ENCODE measurements at places on chromosomes 12 and 14. TPM values are rescaled to one million over a fixed set of nuclear protein-coding genes. Genes with fewer than 3 reads are reported as not detected.
A peak's percentile ranks its signal among the peaks of the same experiment; 100 is the strongest.

DDX24 gene
- 233 TPM for total RNA-seq

- H3K27ac ChIP-seq, result peak overlapping the region; percentile 91
- peaks cover 43% of the 10 kb centered on the region for H3K4me1 ChIP-seq
- peak; percentile 62 for DNase-seq
- H3K4me3 ChIP-seq, result no peak overlapping the region
Measured at GRCh38 chr12:124856132-124856841, 7.4 kb downstream of the SCARB1 start.

- no peak for DNase-seq
- H3K36me3 ChIP-seq, result no peaks in the 10 kb centered on the region
- H3K4me3 ChIP-seq, result no peak overlapping the region
- no peaks in the 10 kb centered on the region for H3K27me3 ChIP-seq
- H3K27ac ChIP-seq, result no peak overlapping the region
Measured at GRCh38 chr12:58424735-58425392, 483.5 kb downstream of the ATP23 start.

DNA sequence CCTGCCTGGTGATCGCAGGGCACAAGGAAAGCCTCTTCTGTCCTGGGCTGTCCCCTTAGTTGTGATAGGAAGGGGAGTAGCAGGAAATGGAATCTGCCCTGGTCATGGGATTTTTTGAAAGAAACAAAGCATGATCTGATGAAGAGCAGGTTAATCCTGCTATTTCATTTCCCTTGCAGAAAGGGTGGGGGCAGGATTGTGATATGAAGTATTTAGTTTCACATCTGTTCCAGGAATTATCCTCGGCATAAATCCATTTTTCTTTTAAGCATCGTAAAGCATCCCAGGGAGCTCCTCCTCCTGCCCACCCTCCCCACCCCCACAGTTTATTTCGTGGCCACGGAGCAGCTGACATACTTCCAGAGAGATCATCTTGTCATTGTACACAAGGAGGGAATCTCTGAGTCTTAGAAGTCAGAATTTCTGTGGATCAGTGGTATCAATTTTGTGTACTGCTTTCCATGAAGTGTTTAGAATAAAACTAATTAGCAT is 53.1 kb downstream of the TGFB3 start:
- no peaks in the 10 kb centered on the region for H3K36me3 ChIP-seq
- H3K27ac ChIP-seq, result no peak overlapping the region
- no peaks in the 10 kb centered on the region for H3K27me3 ChIP-seq
- DNase-seq, result no peak
- H3K4me3 ChIP-seq, result no peak overlapping the region
- no peaks in the 10 kb centered on the region for H3K4me1 ChIP-seq

DNA sequence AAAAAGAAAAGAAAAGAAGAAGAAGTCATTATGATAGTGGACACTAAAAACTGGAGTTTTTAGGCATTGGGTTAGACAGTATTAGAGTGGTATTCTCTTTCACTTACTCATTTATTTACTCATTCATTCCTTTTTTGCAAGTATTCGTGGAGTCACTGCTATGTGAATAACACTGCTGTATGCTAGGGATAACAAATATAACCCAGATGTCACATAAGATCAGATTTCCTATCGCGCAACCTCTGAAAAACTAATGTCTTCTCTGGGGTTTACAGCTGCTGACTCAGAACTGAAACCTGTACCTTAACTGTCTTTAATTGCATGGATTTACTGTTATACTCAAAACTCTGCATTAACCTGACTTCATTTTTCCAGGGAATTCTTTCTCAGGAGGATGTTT is 353.7 kb downstream of the LRIG3 start:
- H3K36me3 ChIP-seq, result no peaks in the 10 kb centered on the region
- H3K4me3 ChIP-seq, result no peak overlapping the region
- no peak for DNase-seq
- H3K4me1 ChIP-seq, result peaks cover 2% of the 10 kb centered on the region
- H3K27me3 ChIP-seq, result no peaks in the 10 kb centered on the region

- H3K4me3 ChIP-seq, result no peak overlapping the region
- H3K27me3 ChIP-seq, result no peaks in the 10 kb centered on the region
- no peaks in the 10 kb centered on the region for H3K36me3 ChIP-seq
- no peak for DNase-seq
- H3K27ac ChIP-seq, result no peak overlapping the region
Measured at GRCh38 chr12:10102322-10102721, 3.5 kb upstream of the CLEC1A start.

- H3K4me3 ChIP-seq, result no peak overlapping the region
- no peaks in the 10 kb centered on the region for H3K36me3 ChIP-seq
- no peak overlapping the region for H3K27ac ChIP-seq
- DNase-seq, result no peak
Measured at GRCh38 chr12:68623984-68624383, 13.3 kb downstream of the RAP1B start.

GRCh38 chr12:128513831-128514230 is 246.9 kb downstream of the TMEM132C start:
- no peak for DNase-seq
- H3K27ac ChIP-seq, result no peak overlapping the region
- no peaks in the 10 kb centered on the region for H3K27me3 ChIP-seq
- no peak overlapping the region for H3K4me3 ChIP-seq
- no peaks in the 10 kb centered on the region for H3K4me1 ChIP-seq

CCDC60 gene
- total RNA-seq, result 0.77 TPM

Data from ovary (tissue), 10 donors.